ENCODE measurements at places on chromosomes 6 and 20. TPM values are rescaled to one million over a fixed set of nuclear protein-coding genes. Genes with fewer than 3 reads are reported as not detected.

DNA sequence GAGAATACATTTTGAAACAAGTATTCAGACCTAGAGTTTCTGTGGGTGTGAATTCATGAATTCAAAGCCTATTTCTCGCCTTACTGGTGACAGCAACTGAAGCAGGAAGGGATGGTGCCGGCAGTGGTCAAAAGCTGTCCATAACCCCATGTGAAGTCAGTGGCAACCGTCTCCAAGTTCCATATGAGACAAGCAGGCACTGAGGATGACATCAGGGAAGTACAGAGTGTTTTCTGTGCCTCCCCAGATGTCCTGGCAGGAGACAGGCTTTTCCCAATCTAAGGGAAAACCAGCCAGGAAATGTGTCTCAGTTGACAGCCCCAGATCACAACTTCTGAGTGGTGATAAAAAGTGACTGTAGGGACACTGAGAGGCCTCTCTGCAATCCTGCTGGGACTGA, 66.6 kb downstream of the HIVEP2 start:
- DNase-seq: no peak

- DNase-seq: no peak
Measured at GRCh38 chr6:6495851-6496250, 92.7 kb upstream of the LY86 start.

- no peak for DNase-seq
Measured at GRCh38 chr6:21742238-21742660, 148.7 kb downstream of the SOX4 start.

GRCh38 chr6:46781478-46782378, 11.5 kb upstream of the MEP1A start:
- DNase-seq: no peak

DNA sequence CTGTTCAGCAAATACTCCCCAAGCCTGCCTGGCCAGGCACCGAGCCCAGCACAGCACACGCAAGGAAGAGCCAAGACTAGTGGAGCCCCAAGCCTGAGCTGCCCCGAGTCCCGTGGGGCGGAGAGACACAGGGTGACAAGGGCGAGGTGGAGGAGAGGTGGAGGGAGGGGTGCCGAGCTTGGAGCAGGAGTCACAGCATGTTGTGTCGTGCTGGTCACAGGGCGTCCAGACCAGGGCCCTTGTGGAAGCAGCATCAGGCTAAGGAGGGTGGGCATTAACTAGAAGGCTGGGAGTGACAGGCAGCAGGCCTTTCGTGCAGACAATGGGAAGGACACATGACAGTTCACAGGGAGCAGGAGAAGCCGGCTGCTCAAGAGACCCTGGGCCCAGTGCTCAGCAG, 391.6 kb downstream of the TAF4 start:
- no peak for DNase-seq

- DNase-seq: no peak
Measured at GRCh38 chr20:38165966-38166702, 1.1 kb upstream of the TGM2 start.

DNA sequence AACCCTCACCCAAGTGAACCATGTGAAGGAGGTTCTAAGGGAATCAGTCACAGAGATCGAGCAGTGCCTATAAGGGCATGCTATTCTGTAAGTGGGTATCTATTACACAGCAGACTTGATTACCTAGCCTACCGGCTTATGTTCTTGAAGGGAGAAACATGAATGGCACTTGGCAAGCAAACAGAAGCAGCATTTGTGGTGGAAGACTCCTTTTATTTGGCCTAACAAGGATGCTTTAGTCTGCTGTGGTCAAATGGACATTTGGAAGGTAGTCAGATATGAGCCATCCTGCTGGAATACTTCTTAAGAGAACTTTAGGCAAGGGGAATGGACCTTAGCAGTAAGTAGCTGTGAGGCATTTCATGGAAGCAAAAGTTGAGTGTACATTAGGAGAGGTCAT, 126.3 kb downstream of the COL12A1 start:
- no peak for DNase-seq

GRCh38 chr6:106470316-106470715, 109.8 kb downstream of the CRYBG1 start:
- no peak for DNase-seq

DNA sequence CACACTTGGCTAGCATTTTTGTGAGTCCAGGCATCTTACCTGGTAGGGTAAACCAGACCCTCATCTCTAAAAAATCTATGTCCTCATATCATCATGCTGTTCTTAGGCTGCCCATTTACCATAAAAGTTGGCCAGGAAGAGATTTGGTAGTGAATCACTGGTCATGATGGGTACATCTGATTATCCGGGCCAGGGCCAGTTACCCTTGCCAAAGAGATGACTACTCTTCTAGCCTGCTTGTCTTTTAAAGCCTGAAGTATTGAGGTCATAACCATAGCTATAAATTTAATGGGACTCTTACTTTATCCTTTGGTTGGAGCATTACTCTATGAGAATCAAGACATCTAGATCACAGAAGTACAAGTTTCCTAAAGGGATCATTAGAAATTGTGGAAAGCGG, 276.8 kb downstream of the TENT5A start:
- DNase-seq: no peak

GRCh38 chr20:39631557-39631956, 669.4 kb downstream of the DHX35 start:
- no peak for DNase-seq

GRCh38 chr20:49819702-49820101, 7.1 kb downstream of the SLC9A8 start:
- DNase-seq: no peak

- DNase-seq: no peak
Measured at GRCh38 chr6:66326228-66326627, 619.2 kb upstream of the EYS start.

- no peak for DNase-seq
Measured at GRCh38 chr20:3934624-3935023, 45.4 kb downstream of the PANK2 start.

DNA sequence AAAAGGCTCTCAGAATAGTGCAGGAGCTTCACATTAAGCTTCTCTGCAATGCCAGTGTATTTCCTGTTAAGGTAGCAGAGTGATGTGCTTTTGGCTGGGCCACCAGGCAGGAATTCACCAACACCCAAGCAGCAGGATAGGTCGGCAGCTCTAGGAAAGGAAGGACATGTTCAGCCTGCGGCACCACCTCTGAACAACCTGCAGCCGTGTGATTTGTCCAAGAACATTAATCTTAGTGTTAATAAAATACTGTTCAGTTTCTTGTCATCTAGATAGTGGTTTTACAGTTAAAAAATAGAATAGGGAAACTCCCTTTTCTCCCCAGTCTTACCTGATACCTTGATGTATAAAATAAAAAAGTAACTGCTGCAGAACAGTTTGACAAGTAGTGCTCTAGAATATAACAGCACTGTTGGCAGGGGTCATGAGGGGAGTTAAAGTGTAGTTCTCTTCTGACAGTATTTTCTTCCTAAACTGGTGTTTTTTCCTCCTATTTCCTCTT, 18.8 kb downstream of the ZNF292 start:
- DNase-seq: no peak

GRCh38 chr6:26016245-26016962, 53.8 kb downstream of the TRIM38 start:
- no peak for DNase-seq

GRCh38 chr20:36243726-36244125, 7.4 kb downstream of the AAR2 start:
- DNase-seq: no peak

The COL11A2 gene
- 11.9 TPM for total RNA-seq

The MCCD1 gene
- total RNA-seq: not detected

The CSTF1 gene
- total RNA-seq: 43.2 TPM

The MCHR2 gene
- not detected for total RNA-seq

The HSF2 gene
- total RNA-seq: 10.1 TPM

The BPIFA2 gene
- not detected for total RNA-seq

The HRH3 gene
- total RNA-seq: 0.24 TPM

The TRAPPC3L gene
- total RNA-seq: 0.27 TPM

The FAM83C gene
- total RNA-seq: not detected
